A673 (cell line): ENCODE measurements at places on chromosomes 4 and X.

- peak; percentile 22 for DNase-seq
Observed at GRCh38 chrX:133254666-133255065, 36.5 kb upstream of the TFDP3 start.

GRCh38 chr4:73885574-73886267, 16.5 kb downstream of the CXCL1 start:
- DNase-seq, result peak; percentile 74

- DNase-seq, result peak; percentile 63
Observed at GRCh38 chrX:132292793-132293192, 73.5 kb upstream of the RAP2C start.

DNA sequence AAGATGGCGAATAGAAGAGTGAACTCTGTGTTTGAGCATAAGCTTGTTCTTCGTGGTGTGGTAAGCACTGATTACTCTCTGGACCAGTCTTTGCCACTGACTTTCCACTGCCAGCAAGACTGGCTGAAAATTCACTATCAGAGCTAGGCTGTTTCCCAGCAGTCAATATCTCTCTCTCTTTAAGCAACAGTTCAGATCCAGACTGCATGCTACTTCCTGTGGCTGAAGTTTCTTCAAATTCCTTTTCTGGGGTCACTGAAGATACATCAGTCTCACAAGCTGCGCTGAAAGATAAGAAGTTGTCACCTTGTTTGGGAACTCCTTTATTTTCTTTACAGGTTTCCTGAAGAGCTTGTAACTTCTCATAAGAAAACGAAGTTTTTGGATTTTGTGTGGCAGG, 54.0 kb upstream of the FAM120C start:
- DNase-seq, result no peak

- DNase-seq, result no peak
Observed at GRCh38 chr4:48858130-48858529, 27.2 kb downstream of the OCIAD1 start.

- DNase-seq, result no peak
Observed at GRCh38 chr4:107693132-107693531, 26.9 kb downstream of the PAPSS1 start.

- DNase-seq, result no peak
Observed at GRCh38 chr4:39942507-39942906, 35.2 kb downstream of the PDS5A start.

- DNase-seq, result no peak
Observed at GRCh38 chr4:86400216-86400615, 40.4 kb upstream of the MAPK10 start.

GRCh38 chr4:116627545-116627944, 457.8 kb downstream of the TRAM1L1 start:
- peak; percentile 3 for DNase-seq

DNA sequence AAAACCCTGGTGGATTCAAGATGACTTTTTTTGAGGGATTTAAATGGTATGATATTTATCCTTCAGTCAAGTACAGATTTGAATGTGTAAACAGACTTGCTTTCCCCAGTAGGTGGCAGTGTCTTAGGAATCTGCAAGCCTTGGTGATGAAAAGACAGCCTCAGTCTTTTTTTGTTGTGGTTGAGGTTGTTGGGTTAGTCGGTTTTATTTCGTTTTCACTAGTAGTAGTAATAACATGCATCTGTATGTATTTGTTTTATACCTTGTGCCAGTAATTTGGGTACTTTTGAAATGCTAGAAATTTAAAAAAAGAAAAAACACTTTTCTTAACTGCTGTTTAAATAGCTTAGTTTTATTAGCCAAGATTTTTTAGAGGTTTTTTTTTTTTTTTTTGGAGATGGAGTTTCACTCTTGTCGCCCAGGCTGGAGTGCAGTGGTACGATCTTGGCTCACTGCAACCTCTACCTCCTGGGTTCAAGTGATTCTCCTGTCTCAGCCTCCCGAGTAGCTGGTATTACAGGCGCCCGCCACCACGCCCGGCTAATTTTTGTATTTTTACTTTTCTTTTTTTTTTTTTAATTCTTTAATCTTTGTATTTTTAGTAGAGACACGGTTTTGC, 39.2 kb downstream of the COPS4 start:
- DNase-seq, result peak; percentile 72

GRCh38 chr4:81471298-81471587, 464 bp downstream of the RASGEF1B start:
- DNase-seq, result no peak

- no peak for DNase-seq
Observed at GRCh38 chrX:46140272-46140671, 404.9 kb downstream of the ZNF674 start.

DNA sequence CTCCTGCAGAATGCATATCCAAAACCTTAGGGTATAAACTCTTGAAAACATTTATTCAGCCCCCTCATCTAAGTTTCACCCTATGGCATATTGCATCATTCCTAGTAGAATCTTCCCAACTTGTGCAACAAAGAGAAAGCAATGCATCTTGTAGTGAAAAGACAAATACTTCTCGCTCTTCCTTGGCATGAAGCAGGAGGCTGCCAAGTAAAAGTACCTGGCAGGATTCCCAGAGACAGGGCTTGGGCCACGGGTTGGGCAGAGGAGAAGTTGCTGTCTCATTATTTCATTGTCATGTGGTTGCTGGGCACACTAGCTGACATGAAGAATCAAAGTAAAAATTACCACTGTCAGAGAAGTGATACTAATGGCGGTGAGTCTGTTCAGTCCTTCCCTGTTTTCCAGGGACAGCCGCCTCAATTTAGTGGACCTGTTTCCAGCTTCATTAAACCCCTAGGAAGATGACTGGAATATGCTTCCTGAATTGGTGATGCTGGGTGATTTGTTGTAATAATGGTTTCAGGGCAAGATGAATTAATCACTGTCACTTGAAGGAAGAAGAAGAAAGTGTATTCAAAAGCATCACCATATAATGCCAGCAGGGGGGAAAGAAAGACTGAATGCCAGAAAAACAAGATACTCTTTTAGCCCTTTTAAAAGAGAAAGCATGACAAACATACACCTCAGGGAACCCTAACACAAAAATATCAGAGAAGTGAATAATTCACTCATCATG, 380.5 kb upstream of the IGFBP7 start:
- no peak for DNase-seq

GRCh38 chr4:174553828-174554227, 31.5 kb upstream of the HPGD start:
- peak; percentile 43 for DNase-seq

GRCh38 chr4:7158991-7159390, 33.3 kb upstream of the SORCS2 start:
- no peak for DNase-seq

- DNase-seq, result no peak
Observed at GRCh38 chr4:89665662-89666061, 171.3 kb downstream of the SNCA start.

DNA sequence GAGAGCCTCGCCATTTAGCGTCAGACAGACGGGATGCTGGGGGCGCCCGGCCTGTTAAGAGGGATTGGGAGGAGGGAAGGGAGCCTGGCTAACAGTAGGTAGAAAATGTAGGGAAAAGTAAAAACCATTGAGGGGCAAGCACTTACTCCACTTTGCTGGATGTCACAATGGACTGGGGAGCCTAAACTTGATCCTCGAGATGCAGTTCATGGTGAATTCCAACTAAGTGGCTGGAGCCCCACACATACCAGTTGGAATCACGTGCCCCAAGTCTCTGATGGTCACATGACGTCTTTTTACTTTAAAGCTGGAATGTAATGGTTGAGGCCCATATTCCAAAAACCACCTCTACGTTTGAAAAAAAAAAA, 1.5 kb downstream of the PLS3 start:
- DNase-seq, result peak; percentile 40

DNA sequence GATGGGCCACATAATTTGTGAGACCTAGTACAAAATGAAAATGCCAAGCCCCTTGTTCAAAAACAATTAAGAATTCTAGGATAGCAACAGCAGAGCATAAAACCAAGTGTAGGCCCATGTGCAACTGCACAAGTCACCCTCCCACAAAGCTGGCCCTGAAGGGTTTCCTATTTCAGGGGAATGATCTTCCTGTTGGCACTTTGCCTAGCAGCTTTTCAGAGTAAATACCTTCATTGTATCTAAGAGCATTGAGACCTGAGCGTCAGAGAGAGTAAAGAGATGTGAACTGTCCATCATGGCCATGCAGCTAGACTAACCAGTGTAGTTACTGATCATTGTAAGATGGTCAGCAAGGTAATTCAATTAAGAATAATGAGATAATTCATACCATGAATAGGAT, 113.6 kb downstream of the CNKSR2 start:
- DNase-seq, result peak; percentile 62

DNA sequence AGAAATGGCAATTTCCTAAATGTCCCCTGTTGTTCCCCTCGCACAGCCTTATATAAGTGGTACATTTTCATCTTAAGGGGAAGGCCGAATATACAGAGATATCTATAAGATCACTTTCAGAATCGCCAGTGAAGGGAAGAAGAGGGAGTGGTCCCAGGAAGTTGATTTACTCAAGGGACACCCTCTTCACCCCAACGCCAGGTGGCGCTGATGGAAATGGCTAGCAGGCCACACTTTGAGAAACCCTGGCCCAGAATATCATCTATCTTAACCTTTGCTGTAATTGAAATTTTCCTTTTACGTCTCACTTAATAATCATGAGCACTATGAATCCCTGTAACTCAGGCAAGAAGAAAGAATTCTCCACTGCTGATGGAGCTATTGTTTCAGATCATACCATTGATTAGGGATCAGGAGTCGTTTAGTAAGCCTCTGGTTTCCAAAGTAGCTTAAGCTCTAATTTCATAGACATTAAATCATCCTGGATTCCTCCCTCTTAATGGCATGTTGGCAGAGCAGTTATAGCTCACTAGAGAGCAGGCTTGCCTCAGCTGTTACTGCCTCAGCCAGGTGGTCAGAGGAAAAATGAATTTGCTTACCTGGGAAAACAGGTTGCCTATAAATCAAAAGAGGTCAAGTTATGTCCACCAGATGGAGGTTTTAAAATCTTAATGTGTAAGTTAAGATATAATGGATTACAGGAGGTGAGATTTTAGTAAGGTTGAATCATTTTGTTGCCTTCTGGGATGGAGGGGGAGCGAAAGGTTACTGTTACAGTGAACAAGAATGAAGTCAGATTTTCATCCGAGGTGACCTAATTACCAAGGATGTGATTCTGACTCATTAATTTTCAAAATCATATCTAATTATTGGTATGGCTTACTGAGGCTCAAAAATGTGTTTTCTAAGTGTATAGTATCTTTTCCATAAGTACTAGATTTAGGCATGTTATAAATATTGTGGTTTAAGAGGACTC, 941.2 kb upstream of the TENM3 start:
- peak; percentile 50 for DNase-seq

DNA sequence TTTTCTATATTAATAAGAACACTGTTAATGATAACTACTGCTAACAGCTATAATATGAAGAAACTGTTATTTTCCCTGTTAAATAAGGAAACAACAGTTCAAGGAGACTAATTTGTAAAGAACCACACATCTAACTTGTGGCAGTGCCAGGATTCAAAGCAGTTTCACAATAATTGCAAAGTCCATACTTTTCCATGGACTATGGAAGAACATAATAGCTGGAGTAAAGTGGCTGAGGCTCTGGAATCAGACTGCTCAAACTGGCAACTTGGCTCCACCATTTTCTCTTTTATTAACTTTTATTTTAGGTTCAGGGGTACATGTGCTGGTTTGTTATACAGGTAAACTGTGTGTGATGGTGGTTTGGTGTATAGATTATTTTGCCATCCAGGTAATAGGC, 393.7 kb upstream of the CPEB2 start:
- no peak for DNase-seq

- DNase-seq, result no peak
Observed at GRCh38 chr4:90113881-90114457, 13.2 kb upstream of the CCSER1 start.

GRCh38 chr4:140326395-140326993, 47.0 kb upstream of the SCOC start:
- peak; percentile 41 for DNase-seq

GRCh38 chr4:188780686-188781085, 641.4 kb downstream of the TRIML1 start:
- no peak for DNase-seq

DNA sequence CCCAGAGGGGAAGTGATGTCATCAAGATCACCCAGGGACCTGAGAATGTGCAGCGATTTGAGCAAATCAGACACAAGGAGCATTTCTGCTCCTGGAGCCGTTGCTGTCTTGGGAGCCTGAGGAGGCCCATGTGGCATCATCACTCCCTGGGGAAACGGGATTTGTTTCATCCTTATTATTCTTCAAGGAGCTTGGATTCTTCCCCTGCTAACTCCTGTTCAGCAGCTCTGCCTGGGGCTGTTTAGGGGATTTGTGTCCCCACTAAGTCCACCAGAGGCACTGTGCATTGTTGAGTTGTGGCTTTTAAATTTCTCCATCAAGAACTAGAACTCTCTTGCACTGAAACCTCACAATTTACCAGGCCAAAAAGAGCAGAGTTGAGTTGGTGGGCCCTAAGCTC, 104.2 kb upstream of the MSX1 start:
- peak; percentile 57 for DNase-seq

DNA sequence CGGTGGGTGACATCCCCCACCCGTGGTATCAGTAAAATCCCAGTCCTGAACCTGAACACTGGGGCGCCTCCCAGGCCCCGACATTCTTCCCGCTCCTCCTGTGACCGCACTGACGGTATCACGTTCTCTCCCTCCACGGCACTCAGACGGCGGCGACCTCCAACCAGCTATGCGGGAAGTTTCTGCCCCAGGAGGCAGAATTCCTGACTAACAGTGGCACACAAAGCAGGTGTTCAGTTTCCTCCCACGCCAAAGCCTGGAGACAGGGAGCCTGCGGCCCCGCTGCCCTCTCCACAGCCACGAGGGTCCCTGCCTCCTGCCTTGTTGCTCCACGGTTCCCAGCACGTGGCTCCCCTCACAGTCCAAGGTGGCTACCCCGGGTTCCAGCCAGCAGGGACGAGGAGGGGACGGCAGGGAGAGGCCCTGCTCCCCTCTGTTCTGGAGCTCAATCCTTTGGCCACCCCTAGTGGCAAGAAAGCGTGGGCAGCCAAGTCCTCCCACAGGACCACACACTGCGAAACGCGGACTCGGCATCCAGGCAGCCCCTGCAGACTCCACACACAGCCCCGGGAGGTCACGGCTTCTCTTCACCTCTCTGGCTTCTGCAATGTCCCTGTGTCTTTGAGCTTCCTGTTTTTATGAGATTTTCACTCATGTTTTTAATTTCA, 15.2 kb downstream of the CTBP1 start:
- no peak for DNase-seq

DNA sequence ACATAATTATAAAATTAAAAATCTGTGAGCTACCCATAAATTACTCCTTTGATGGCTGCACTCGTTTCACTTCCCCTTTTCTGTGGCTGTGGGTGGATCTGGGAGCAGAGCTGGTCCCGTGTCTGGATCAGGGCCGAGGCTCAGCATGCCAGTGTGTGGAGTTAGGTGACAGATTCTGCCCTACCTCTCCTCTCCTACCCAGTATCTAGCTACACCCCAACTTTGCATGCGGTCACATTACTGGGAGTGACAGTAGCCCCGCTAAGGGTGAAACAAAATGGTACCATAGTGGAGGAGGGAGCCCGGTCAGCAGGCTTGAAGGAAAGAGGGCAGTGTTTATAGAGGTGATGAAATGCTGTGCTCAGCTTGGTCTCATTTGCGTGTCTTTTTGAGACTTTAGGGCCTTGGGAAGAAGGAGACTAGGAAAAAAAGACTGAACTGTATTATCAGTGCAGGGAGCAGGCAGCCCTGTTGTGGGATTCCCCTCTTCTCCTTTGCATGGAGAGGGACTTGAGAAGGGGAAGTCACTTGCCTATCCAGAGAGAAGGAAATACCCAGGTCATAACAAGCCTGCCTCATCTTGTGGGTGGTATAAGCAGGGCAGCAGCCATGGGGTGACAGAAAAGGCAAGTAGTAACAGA, 48.4 kb downstream of the ARHGAP10 start:
- no peak for DNase-seq

GRCh38 chr4:147954850-147955249, 223.0 kb downstream of the ARHGAP10 start:
- DNase-seq, result no peak

GRCh38 chrX:5305452-5305851, 923.2 kb downstream of the NLGN4X start:
- no peak for DNase-seq
